GM12892 (cell line): ENCODE measurements at places on chromosomes 2 and 18.
A peak's percentile ranks its signal among the peaks of the same experiment; 100 is the strongest.

DNA sequence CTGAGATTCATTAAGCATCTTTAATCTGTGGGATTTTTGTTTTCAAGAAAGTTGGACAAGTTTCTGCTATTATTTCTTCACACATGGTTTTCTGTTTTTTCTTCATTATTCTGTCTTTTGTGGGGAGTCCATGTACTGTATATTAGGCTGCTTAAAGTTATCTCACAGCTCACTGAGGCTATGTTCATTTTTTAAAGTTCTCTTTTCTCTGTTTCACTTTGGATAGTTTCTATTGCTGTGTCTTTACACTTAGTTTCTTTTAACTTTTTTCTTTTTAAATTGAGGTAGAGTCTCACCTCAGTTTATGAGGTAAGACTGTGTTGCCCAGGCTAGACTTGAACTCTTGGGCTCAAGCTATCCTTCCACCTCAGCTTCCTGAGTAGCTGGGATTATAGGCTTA is 8.6 kb downstream of the OSBPL6 start:
- DNase-seq: no peak

DNA sequence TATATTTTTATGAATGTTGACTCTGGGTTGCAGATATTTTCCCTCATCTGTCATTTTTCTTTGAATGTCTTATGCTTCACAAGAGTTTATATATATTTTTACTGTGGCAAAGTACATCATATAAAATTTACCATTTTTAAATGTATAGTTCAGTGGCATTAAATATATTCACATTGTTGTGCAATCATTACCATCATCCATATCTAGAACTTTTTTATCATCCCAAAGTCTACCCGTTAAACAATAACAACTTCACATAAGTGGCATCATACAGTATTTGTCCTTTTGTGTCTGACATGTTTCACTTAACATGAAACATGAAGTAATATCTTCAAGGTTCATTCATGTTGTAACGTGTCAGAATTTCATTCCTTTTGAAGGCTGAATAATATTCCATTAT is 24.5 kb downstream of the RAB3GAP1 start:
- no peak for DNase-seq

- no peak for DNase-seq
Observed at GRCh38 chr2:181992776-181993175, 7.1 kb downstream of the PPP1R1C start.

DNA sequence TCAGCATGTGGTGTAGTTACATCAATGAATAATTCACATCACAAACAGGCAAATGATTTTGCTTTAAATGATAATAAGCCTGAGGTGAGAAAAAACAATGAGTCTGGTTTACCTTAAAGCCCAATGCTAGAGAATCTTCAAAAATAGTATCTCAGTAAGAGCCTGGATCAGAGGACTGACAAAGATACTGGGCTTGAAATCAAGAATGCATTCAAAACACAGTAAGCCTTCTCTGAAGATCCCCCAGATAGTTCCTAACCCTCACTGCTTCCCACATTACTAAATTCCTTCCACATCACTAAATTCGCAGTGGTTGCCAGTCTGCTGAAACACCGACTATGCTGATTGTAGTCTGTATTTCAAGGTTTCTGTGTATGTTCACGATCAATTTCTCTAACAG is 514.9 kb downstream of the SUCLG1 start:
- no peak for DNase-seq

GRCh38 chr2:31065356-31065755 is 72.9 kb downstream of the GALNT14 start:
- no peak for DNase-seq

DNA sequence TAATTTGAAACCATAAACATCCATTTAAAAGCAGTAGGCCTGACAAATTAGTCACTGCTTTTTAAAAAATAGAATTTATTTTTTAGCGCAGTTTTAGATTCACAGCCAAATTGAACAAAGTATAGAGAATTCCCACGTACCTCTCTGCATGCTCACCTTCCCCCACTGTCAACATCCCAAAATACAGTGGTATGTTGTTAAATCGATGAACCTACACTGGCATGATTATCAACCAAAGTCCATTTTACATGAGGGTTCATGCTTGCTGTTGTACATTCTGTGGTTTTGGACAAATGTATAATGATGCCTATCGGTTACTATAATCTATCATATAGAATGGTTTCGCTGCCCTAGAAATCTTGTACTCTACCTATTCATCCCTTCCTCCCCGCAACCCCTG is 5.6 kb upstream of the ELOA2 start:
- DNase-seq: no peak

DNA sequence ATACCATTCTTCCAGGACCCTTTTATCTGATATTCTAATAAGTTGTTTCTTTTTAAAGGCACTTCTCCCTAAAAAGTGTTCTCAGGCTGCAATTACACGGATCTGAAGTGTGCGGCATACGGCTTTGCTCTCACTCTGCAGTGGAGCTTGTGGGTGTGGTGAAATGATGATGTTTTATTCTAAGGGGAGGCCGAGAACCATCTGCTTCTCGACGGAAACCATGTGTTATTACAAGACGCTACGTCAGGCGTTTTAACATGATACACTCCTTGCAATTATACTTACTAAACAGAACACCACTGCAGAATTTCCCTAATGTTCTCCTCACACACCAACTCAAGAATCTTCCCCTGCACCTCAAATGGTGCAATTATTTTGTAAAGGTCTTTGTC is 34.9 kb upstream of the CTDP1 start:
- no peak for DNase-seq

- DNase-seq: no peak
Observed at GRCh38 chr2:160694221-160694620, 200.6 kb upstream of the RBMS1 start.

DNA sequence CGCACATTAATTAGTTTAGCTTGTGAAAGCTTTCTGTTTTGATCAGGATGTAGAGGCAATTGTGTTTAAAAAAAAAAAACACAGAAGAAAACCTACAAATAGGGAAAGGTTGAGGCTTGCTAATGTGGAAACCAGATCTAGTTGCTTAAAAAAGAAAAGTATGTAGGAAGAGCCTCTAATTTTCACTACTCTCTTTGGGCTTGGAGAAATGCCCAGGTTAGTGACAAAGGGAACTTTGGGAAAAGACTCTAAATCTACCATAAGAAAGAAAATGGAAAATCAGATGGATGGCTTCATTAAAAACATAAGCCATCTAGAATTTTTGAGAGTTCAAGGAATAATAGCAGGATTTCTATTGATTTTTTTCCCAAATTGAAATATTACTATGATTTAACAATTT is 47.3 kb upstream of the SLC38A11 start:
- DNase-seq: no peak

GRCh38 chr2:124248386-124248785 is 223.3 kb downstream of the CNTNAP5 start:
- DNase-seq: no peak

GRCh38 chr2:125634662-125635061 is 1021.3 kb upstream of the GYPC start:
- DNase-seq: no peak

DNA sequence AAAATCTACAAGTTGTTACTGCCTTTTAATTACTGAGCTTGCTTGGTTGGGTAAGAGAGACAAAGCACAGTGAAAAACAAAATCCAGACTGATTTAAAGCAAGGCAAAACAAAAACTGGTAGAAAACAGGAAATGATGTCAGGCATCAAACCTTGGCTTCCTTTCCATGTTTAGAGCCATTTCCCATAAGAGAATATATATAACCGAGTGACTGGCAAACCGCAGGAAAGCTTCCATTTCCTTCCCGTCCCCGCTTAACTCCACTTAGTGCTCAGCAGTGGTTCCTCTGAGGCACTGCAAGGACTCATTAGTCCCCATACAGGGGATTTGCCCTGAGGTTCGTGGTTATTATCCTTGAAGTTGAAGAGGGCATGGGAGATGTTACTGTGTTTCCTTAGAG is 446.3 kb downstream of the LPIN1 start:
- DNase-seq: no peak

DNA sequence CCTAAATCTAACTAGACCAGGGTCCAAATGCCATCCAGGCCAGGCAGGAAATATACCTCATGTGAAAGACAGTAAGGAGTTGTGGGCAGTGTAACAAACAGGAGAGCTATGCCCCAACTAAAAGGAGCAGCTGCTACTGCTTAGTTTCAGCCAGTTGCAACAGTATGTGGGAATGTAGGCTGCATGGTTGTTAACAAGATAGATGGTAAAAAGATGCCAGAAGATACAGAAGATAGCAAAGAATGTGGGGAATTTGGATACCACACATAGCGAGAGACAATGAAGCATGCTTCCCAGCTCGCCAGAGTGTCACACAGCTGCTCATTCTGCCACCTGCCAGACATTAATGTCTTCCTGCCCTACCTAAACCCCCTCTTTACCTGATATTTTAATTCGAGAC is 39.4 kb upstream of the CYBRD1 start:
- no peak for DNase-seq

- DNase-seq: no peak
Observed at GRCh38 chr18:62128157-62128556, 58.7 kb downstream of the PIGN start.

GRCh38 chr2:8694737-8695136 is 12.9 kb downstream of the ID2 start:
- DNase-seq: no peak

DNA sequence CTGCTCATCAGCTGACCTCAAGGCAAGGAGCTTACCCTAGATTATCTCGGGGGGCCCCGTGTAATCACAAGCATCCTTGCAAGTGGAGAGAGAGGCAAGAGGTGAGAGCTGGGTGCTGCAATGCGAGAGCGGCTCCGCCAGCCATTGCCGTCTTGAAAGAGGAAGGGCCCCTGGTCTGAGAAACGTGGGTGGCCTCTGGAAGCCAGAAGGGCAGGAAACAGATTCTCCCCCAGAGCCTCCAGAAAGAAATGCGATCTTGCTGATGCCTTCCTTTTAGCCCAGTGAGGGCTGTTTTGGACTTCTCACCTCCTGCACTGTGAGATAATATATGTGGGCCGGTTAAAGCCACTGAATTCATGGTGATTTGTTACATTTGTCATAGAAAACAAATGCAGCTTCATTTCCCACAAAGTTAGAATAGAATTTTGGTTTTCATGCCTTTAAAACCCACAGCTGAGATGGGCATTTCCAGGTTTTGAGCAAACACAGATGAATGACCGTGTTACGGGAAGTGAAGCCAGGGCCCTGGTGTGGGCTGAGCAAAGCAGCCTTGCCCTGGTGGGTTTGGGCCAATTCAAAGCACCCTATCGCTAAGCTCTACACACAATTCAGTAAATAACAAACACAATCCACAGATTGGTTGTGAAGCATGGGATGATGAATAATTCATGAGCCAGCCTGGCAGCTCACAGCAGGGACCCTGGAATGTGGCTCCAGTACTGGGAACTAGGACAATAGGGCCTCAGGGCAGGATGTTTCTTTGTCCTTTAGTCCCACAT is 319.9 kb upstream of the HS6ST1 start:
- DNase-seq: no peak

- DNase-seq: no peak
Observed at GRCh38 chr2:150688016-150688415, 200.5 kb upstream of the RND3 start.

- peak; percentile 25 for DNase-seq
Observed at GRCh38 chr2:136206613-136207012, 88.7 kb upstream of the CXCR4 start.

DNA sequence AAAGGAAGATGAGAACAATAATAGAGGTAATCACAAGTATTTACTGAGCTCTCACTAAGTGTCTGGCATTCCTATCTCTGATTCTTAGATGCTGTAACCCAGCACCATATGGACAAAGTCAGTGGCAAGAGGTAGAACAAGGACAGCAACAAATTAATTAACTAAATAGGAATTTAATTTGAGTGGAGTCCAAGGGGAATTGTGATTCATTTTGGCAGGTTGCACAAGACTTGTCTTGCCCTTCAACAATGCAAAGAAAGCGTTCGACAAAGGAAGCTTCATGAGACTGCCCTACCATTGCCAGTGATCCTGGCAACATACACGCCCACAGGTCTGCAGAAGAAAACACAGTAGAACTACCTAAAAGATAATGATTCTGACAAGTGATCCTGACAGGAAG is 221.6 kb downstream of the RBM43 start:
- no peak for DNase-seq

DNA sequence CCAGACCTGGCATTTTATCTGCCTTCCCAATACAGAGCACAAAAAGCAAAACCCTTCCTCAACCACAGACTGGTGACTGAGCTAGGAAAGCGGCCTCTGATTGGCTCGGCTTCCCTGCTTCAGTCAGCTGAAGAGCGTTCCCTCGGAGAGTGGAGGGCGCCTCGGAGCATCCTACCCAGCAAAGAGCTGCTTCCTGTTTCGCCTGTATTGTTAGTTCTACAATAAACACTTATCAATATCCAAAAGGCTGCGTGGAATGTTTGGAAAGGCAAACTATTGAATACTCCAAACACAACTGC is 125.0 kb downstream of the CACNB4 start:
- DNase-seq: no peak

- DNase-seq: no peak
Observed at GRCh38 chr2:152440460-152440859, 105.5 kb downstream of the FMNL2 start.

GRCh38 chr18:48319801-48320638 is 89.2 kb downstream of the ZBTB7C start:
- no peak for DNase-seq

DNA sequence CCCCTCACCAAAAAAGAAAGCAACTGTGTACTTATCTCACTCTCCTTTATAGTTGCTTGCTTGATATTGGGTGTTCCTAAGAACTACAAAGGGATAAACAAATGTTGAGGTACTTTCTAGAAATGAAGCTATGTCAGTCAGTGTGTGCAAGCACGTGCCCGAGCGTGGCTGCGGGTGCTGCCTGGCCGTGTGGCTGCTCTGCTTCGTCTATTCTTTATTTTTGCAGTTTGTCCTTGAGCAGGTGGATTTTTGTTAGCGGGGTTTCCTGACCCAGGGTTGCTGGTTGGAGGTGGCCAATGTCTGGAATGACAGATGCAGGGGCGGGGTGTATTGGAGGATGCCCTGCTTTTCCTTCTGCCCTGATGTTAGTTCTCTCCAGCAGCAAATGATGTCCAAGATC is 62.6 kb downstream of the ACOXL start:
- DNase-seq: no peak

DNA sequence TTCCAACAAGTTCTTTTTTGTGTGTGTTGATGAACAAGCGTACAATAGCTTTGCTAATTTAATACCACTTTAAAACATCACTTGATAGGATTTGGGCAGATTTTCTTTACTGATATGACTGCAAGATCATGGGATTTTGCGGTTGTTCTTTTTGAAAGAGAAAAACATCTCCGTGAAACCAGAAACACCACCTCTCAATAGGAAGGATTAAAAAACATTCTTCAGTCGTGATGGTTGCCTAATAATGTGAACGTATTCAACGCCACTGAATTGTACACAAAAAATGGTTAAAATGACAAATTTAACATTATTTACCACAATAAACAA is 19.3 kb downstream of the RBMS1 start:
- DNase-seq: no peak

DNA sequence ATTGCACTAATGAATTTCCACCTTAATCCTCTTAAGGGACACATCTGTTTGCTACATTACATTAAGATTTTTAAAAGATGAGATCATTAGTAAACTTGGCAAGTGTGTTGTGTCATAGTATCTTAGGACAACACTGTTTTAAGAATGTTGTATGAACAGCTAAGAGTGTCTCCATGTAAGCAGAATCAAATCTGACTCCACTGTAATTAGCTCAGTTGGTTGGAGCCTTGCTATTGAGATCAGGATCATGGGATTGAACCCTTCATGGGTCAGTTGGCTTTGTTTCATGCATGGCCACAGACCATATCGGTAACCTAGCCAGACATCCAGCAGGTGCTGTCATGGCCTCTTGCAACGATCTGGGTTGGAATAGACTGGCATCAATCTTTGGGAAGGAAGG is 5.2 kb downstream of the FHOD3 start:
- DNase-seq: no peak

GRCh38 chr2:121161272-121161671 is 123.7 kb downstream of the TFCP2L1 start:
- no peak for DNase-seq
